Head of caudate nucleus (tissue), 42 donors: ENCODE measurements at places on chromosomes 3 and 15.

DNA sequence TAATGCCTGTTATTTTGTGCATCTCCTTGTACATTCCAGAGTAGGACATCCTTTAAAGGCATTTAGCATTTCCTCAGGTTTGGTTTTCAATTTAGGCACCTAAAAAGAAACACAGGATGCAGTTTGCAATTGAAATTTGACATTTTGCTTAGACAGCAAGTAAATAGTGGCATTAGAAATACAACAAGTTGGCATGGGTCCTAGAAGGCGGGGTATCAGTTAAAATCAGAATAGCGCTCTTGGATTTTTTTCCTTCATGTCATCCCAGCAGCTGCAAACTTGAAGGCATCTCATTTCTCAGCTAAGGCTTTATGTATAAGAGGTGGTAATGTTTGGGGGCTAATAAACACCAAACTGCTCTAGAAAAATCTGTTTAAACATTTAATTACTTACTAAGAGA, 47.5 kb upstream of the SKOR1 start:
- DNase-seq, result no peak

DNA sequence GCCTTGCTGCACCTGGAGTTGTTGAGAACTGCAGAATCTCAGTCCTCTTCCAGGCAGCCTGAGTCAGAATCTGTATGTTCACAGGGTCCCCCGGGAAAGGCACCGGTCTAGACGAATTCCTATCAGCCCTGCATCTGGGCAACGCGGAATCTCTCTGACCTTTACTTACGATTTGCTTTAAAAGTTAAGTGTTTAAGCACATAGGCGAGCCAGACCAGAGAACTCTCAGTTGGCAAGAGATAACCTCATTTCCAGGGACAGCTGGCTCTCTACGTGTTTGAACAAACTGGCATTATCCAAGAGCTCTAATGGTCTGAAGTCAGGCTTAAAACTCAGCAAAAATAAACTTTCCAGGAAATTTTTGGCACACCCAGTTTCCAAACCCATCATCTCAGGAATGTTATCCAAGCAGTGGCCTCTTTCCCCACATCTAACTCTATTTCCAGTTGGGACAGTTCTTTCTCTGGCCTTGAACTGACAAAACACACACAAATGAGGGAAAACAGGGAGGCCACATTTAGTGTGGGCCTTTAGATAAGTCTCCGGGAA, 53.4 kb downstream of the HES1 start:
- DNase-seq, result no peak

- DNase-seq, result peak; percentile 60
Observed at GRCh38 chr15:55588070-55588814, at the start of gene PYGO1. PYGO1 (minus strand) TSS chr15:55588345; CDS start chr15:55587883, 462 bp downstream.

- no peak for DNase-seq
Observed at GRCh38 chr15:61685534-61685933, 374.7 kb downstream of the VPS13C start.

DNA sequence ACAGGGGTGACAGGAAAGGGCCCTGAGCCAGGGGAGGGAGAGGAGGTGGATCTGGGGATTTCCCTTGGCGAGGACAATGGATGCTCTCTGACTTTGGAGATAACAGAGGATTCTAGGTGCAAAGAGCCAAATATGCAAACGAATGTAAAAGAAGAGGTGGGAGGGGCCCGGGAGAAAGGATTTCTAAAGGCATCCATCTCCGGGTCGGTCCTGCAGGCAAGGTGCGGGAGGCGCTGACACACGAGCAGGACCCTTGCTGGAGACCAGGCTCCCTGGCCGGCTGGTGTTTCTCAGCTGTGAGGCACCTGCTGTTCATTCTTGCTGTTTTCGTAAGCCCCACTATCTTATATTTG, 115.2 kb upstream of the TLE3 start:
- DNase-seq, result no peak
